ENCODE measurements at places on chromosomes 1 and 21.
A peak's percentile ranks its signal among the peaks of the same experiment; 100 is the strongest.

DNA sequence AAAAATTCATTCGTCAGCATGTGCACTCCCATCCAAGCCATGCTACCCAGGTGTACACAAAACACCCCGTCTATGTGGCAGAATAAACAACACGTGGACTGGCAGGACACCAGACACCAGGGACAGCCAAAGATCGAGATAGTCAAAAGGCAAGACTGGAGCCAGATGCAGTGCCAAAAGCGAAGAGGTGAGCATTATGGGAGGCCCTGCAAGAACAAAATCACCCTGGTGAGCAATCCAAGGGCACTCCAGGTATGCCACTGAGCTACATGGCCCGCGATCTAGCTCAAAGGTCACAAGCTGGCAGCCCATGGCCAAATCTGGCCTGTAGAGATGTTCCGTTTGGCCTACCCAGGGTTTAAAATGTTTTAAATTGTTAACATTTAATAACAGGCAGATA, 33.7 kb downstream of the PLPP3 start:
- no peak for DNase-seq

GRCh38 chr21:29297483-29298347, 1.0 kb upstream of the BACH1 start:
- DNase-seq, result no peak

DNA sequence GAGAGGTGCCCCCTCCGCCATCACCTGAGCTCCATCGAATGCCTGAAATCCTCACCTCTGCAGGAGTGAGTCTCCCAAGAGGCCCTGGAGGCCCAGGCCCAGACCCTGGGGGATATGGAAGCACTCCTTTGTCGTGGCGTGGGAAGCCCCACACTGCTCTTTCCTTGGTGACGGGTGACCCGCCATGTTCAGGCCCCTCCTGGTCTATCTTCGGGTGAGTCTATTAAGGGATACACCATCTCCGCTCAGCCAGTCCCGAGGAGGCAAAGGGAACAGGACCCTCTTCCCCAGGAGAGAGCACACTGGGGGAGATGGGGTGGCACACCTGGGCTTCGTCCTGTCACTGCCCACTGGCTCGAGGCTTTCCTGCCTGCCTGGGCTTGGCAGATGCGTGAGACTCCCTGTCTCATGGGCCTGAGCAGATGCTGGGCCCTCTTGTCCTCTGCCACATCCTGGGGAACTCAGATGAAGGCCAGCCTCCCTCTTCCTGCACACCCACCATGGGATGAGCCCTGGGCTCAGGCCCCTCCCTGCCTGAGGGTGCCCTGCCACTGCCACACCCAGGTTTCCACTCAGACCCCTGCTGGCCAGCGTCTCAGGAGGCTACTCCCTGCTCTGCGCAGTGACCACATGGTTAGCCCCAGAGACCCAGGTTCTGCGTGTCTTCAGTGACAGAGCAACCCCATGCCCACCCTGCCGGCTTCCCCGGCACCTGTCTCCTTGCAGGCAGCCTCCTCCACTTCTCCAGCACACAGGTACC, 3.8 kb upstream of the NPHP4 start:
- DNase-seq, result no peak

- peak; percentile 65 for DNase-seq
Observed at GRCh38 chr1:85297855-85298629, 21.6 kb upstream of the BCL10 start.

GRCh38 chr1:56468518-56468917, 110.8 kb downstream of the PLPP3 start:
- no peak for DNase-seq

- no peak for DNase-seq
Observed at GRCh38 chr1:117260761-117261423, 50.2 kb upstream of the VTCN1 start.

GRCh38 chr21:42855937-42856335, 23.4 kb downstream of the WDR4 start:
- no peak for DNase-seq

DNA sequence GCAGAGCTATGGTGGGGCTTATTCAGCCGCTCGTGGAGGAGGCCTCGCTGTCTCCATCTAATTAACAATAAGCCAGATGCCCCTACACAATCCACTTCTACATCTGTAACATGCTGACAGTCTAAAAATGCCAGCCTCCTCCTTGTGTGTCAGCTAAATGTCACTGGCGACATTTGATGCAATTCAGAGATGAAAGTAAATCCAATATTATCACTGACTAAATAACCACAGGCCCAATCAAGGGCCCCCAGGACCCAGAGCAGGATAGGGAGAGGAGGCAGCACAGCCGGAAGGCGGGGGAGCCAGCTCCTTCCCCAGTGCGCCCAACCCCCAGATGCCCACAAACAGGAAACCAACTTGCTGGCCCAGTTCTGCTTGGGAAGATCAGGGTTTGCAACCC, 76.6 kb downstream of the DMRTA2 start:
- DNase-seq, result no peak

DNA sequence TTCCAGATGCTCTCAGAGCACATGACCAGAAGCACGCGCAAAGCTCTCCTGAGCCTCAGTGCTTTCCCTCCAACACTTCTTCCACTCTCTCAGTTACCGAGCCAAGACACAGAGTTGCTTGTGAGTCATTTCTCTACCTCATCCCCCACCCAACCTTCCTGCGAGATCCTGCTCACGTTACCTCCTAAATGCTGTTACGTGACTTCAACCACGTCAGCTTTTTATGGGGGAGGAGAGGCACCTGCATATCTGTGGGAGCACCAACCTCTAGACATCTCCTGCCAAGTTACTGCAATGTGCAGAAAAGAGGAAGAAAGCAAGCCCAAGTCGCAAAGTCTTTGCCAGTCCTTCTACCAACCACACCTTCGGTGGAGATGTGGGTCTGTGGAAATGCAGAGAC, 27.2 kb upstream of the ERG start:
- no peak for DNase-seq
